SK-MEL-5 (cell line): ENCODE measurements at places on chromosomes 3 and 15.

DNA sequence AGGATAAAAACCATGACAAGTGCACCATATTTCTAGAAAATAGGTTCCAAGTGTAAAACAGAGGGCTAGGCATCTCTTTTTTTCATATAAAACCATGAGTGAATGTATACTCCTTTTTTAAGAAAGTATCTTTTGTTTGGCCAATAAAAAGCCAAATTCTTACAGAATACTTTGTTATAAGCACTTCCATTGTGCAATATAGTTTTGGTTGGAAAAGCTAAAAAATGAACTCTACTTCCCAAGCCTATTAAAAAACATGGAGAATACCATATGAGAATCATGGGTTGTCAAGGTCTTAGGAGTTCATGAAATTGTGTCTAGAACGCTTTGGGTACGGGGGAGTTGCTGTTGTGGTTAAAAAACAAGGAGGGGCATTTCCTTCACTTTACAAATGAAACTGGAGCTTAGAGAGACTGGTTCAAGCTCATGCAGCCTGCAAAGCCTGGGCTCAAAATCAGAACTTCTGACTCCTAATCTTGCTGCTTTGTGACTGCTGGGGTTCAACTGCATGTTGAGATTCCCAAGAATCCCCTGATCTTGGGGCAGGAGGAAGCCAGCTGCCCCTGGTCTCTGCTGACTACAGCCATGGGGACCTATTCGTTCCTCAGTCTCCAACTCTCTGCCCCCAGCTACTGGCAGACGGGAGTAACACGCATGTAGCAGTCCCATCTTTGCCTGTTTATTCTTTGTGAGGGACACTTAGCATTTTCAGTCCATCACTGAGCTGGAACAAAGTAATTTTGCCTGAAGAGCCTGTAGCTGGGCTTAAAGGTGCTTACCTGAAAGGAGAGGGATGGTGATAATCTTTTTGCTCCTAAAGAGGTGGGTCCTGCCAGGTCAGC, 229.1 kb downstream of the CHST2 start:
- peak; percentile 63 for DNase-seq

- no peak for DNase-seq
Observed at GRCh38 chr3:51588724-51589123, 50.2 kb downstream of the RAD54L2 start.

- no peak for DNase-seq
Observed at GRCh38 chr3:32306072-32306471, 67.6 kb downstream of the CMTM8 start.

GRCh38 chr3:52174896-52175295, 20.7 kb upstream of the POC1A start:
- DNase-seq: no peak

DNA sequence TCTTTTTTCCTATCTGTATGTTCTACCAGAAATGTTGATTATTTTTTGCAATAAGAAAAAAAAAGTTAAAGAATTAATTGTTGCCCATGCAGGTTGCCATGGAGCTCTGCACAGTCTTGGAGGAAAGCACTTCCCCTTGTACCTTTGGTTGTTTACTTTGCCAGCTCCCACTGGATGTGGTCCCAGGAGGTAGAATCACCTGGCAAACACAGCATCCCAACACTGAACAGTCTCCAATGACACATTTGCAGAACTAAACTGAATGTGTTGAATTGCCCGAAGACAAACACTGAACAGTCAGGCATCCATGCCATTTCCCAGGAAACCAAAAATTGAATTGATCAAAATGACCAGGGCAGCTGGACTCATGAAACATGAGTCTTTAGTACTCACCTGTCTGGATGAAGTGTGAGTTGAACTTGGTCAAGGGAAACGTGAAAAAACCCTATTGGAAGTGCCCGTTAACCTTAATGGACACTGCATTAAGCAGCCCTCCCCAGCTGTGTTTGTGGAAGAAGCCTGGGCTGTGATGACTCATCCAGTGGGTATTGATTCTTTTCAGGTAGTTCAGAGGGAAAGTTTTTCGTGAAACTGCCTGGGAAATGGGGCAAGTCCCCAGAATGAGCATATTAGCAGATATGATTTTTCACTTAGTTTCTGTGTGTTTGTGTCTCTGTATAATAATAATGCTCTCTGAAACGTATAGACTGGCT, 284.7 kb upstream of the STT3B start:
- DNase-seq: no peak

GRCh38 chr3:113548501-113548900, 16.1 kb downstream of the SIDT1 start:
- DNase-seq: no peak

DNA sequence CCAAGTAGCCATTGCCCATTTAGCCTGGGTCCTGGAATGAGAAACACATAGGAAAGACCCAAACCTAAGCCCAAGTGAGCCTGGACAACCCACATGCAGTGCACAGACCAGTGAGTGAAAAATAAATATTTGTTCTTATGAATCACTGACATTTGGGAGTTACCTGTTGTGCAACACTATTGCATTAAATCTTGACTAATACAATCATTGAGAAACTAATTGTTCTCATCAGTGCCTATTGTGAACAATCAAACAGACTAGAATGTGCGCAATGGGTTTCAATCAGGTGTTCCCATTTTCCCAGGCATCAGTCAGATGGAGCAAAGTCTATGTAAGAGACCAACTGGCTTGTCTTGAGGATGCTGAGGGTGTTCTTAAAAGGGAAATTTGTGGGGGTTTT, 54.7 kb upstream of the CNOT10 start:
- no peak for DNase-seq

- no peak for DNase-seq
Observed at GRCh38 chr3:131957980-131958379, 76.8 kb downstream of the CPNE4 start.

DNA sequence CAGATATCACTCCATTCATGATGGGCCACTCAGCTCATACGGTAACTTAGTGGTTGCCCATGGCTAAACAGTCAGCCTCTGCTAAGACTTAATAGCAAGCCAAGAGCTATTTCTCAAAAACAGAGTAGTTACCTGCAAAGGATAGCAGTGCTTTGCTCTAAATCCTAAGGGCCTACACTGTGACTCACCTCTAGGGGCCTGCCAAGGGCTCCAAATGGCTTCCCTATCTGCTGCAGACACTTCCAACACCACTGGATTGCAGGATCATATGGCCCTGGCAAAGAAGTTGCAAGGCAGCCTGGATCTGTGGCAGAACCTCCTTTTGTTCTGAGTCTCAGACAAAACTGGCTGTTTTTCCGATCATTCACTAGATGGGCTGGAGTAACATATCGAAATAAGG, 17.8 kb downstream of the CGGBP1 start:
- DNase-seq: peak; percentile 22

DNA sequence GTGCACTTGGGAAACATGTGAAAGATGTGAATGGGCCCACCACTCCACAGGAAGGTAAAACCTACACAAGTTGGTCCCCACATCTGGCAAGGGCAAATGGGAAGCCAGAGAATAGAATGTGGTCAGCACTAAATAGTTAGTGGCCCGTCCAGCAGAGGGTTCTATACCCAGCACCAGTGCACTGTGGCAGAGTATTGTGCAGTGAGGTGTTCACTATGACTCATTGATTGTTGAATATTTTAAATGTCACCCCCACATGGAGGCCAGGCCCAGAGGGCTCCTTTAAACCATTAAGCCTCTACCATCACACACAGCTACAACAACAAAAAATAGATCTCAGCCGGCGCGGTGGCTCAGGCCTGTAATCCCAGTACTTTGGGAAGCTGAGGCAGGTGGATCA, 11.7 kb downstream of the FRMD5 start:
- no peak for DNase-seq

GRCh38 chr3:37963016-37963415, 27.6 kb upstream of the VILL start:
- DNase-seq: no peak

DNA sequence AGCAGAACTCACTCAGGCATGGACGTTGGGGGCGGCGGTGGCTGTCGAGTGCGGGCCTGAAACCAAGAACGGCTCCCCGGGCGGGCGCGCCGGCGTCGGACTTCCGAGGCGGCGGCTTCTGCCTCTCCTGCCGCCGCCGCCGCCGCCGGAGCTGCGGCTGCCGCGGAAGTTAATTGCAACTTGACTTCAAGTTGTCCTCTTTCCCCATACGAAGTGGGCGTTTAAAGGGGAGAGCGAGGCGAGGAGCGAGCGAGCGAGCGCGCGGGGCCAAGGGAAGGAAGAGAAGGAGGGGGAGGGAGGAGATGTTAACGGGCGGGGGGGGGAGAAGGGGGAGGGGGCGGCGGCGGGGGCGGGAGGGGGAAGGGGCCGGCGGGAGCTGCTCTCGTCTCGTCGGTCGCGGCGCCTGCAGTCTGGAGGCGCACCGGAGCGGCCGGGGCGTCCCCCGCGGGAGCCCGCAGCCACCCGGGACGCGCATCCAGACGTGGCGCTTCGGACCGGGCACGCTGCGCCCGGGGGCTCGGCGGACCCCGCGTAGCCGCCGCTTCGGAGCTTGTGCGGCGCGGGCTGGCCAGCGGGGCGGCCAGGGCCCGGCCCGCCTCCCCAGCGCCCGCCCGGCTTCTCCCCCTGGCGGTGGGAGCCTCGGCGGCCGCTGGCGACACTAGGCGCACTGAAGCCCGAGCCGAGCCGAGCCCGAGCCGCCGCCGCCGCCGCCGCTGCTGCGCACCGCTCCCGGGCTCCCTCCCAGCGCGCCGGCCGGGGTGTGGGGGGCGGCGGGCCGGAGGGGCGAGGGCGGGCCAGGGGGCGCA, 19.7 kb upstream of the SATB1 start:
- DNase-seq: peak; percentile 44

DNA sequence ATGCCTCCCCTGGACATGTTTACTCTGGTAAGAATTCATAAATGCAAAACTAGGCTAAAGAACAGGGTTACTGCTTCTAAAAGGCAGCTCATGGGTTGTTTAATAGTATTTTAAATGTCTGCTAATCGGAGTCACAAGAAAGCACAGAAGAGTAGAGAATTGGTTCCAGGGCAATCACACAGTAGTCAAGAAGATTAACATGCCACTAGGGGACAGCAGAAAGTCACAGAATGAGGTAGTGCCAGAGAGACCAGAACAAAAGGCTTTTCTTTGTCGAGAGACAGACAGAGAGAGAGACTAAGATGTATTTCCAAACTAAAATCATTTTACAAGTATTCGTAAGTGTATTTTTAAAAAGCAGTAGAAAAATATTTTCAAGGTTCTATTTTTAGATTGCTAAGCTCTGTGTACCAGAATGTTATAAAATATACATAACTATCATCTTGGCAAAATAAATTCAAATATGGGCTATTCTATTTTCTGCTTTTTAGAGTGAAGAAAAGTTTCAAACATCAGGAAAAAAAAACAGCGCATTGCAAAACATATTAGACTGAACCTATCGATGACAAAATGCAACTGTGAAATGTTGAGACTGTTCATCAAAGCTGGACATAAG, 78.3 kb upstream of the CDIN1 start:
- peak; percentile 89 for DNase-seq

- DNase-seq: no peak
Observed at GRCh38 chr3:78035131-78035641, 995.3 kb downstream of the ROBO2 start.

GRCh38 chr3:354432-354831, 157.9 kb downstream of the CHL1 start:
- peak; percentile 91 for DNase-seq

- DNase-seq: no peak
Observed at GRCh38 chr3:150168698-150169097, 198.0 kb upstream of the PFN2 start.

- no peak for DNase-seq
Observed at GRCh38 chr15:67762610-67763368, 62.5 kb upstream of the SKOR1 start.

- no peak for DNase-seq
Observed at GRCh38 chr3:128496019-128496601, 3.1 kb upstream of the GATA2 start.

GRCh38 chr15:69038508-69038907, 24.0 kb downstream of the NOX5 start:
- DNase-seq: no peak
